ENCODE measurements at places on chromosomes 2 and 18.
A peak's percentile ranks its signal among the peaks of the same experiment; 100 is the strongest.

- H3K27ac ChIP-seq, result no peak overlapping the region
- no peaks in the 10 kb centered on the region for H3K4me1 ChIP-seq
- no peaks in the 10 kb centered on the region for H3K27me3 ChIP-seq
- H3K36me3 ChIP-seq, result no peaks in the 10 kb centered on the region
- DNase-seq, result no peak
- H3K4me3 ChIP-seq, result no peak overlapping the region
These were observed 336.9 kb upstream of the PIK3C3 start for GRCh38 chr18:41618147-41618546.

DNA sequence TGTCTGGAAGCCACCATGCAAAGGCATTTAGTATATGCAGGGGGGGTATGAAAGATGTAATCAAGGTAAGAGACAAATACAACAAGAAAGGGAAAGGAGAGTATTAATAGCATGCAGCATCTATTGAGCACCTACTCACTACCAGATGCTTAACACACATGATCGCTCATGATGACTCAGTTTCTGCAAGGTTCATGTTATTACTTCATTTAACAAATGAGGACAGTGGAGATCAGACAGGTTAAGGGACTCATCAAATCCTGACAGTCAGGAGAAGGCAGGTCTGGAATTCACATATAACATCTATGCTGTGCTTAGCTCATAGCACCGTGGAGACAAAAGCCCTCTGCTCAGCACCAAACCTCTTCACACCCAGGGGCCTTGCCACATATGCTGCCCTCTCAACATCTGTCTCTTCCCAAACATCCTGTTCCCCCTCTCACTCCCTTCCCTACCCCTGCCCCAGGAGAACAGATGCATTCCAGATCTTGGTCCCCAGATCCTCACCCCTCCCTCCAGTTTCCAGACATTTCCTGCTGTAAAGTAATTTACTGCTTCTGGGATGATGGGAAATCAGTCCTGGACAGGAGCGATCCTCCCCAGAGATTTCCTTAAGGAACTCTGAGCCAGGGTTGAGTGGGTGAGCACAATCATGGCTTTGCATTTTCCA, 155.3 kb downstream of the ANTXR1 start:
- H3K27me3 ChIP-seq, result no peaks in the 10 kb centered on the region
- no peak for DNase-seq
- no peak overlapping the region for H3K27ac ChIP-seq
- no peaks in the 10 kb centered on the region for H3K36me3 ChIP-seq
- peaks cover 16% of the 10 kb centered on the region for H3K4me1 ChIP-seq

DNA sequence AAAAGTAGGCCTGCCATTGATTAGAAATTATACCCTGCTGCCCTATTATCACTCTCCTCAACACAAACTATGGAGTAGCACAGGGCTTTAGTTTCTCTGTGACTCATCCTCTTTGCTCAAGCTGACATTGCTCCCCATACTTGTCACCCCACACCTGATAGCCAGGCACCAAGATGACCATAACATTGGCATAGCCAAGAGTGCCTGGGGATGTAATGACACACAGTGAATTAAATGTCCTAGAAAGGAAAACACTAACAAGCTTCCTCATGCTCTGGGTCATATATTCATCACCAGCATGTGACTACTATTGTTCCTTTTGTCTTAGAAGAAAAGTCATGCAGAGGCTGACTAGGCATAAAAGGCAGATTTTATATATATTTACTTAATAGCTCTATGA, 137.8 kb upstream of the RND3 start:
- no peaks in the 10 kb centered on the region for H3K36me3 ChIP-seq
- no peaks in the 10 kb centered on the region for H3K27me3 ChIP-seq
- H3K4me1 ChIP-seq, result peaks cover 9% of the 10 kb centered on the region
- no peak overlapping the region for H3K4me3 ChIP-seq
- H3K27ac ChIP-seq, result no peak overlapping the region

- no peak for DNase-seq
- H3K4me1 ChIP-seq, result no peaks in the 10 kb centered on the region
- no peak overlapping the region for H3K4me3 ChIP-seq
- H3K27ac ChIP-seq, result no peak overlapping the region
- no peaks in the 10 kb centered on the region for H3K27me3 ChIP-seq
- peaks cover 7% of the 10 kb centered on the region for H3K36me3 ChIP-seq
These were observed 11.7 kb downstream of the YIPF4 start for GRCh38 chr2:32289165-32289999.

- DNase-seq, result no peak
- no peaks in the 10 kb centered on the region for H3K36me3 ChIP-seq
- H3K4me3 ChIP-seq, result no peak overlapping the region
- H3K27me3 ChIP-seq, result no peaks in the 10 kb centered on the region
- H3K4me1 ChIP-seq, result peaks cover 4% of the 10 kb centered on the region
These were observed 167.3 kb upstream of the ALKAL2 start for GRCh38 chr2:455015-455705.

DNA sequence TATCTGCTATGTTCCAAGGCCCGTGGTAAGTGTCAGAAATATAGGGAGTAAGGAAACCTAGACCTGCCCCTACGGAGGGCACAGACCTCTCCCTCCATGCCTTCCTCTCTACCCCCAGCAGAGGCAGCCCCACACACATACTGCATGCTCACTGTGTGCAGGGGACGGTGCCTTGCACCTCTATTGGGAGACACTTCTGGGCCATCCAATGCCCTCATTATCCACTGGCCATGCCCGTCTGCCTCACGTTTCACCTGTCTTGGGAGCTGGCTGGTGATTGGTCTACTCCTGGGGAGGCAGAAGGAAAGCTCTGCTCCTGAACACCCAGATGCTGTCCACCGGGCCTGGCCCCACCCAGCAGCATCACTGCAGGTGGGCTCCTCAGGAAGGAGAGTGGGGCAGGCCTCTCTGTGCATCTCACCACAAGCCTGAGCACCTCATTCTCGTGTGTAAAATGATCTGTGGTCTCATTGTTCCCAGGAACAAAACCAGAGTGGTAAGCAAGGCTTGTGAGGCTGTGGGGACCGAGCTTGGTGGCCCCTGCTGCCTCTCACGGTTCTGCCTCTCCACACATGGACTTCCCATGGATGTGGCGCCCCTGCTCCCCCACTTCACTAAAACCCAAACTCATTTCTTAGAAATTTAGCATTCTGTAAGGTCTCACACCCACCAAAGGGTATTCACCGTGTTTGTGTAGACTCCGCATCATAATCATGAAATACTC, 312.5 kb upstream of the HS6ST1 start:
- H3K27ac ChIP-seq, result no peak overlapping the region
- no peak for DNase-seq
- H3K27me3 ChIP-seq, result no peaks in the 10 kb centered on the region
- no peak overlapping the region for H3K4me3 ChIP-seq

DNA sequence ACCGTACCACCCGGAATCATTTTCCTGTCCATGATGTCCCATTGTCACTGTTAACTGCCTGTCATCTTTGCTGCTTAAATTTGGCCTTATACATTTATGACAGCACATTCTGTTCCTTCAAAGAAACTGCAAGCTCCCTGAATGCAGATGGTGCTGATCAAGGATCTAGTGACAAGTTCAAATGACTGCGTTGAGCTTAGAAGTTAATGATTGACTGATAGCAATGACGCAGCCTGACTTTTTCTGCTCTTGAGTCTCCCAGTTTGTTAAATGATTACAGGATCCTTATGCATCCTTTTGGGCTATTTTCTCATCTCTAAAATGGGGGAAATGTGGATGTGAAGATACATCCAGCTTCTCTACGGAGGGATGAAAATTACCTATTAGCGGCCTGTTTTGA, 159.0 kb downstream of the DCC start:
- DNase-seq, result no peak
- no peaks in the 10 kb centered on the region for H3K4me1 ChIP-seq
- no peaks in the 10 kb centered on the region for H3K27me3 ChIP-seq
- no peaks in the 10 kb centered on the region for H3K36me3 ChIP-seq
- no peak overlapping the region for H3K27ac ChIP-seq

DNA sequence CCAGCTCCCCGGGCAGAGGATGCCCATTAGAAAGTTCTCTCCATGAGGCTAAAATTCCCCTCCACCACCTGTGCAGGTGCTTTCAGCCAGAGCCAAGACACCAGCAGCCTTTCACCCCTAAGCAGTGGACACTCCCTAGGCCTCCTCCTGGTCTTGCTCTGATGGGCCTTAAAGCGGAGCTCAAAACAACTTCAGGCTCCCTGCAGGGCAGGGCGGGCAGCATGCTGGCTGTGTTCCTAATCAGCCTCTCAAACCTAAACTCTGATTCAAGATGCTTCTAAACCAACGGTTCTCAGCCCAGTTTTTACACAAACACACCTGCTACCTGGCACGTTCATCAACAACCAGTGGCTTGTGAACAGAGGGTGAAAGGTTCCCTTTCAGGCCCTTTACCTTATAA, 254.4 kb downstream of the TWIST2 start:
- DNase-seq, result no peak
- H3K27ac ChIP-seq, result no peak overlapping the region
- no peak overlapping the region for H3K4me3 ChIP-seq
- no peaks in the 10 kb centered on the region for H3K4me1 ChIP-seq
- H3K36me3 ChIP-seq, result no peaks in the 10 kb centered on the region
- no peaks in the 10 kb centered on the region for H3K27me3 ChIP-seq

GRCh38 chr2:104050656-104051242, 803.2 kb upstream of the POU3F3 start:
- no peaks in the 10 kb centered on the region for H3K4me1 ChIP-seq
- H3K27me3 ChIP-seq, result no peaks in the 10 kb centered on the region
- DNase-seq, result no peak
- H3K27ac ChIP-seq, result no peak overlapping the region

DNA sequence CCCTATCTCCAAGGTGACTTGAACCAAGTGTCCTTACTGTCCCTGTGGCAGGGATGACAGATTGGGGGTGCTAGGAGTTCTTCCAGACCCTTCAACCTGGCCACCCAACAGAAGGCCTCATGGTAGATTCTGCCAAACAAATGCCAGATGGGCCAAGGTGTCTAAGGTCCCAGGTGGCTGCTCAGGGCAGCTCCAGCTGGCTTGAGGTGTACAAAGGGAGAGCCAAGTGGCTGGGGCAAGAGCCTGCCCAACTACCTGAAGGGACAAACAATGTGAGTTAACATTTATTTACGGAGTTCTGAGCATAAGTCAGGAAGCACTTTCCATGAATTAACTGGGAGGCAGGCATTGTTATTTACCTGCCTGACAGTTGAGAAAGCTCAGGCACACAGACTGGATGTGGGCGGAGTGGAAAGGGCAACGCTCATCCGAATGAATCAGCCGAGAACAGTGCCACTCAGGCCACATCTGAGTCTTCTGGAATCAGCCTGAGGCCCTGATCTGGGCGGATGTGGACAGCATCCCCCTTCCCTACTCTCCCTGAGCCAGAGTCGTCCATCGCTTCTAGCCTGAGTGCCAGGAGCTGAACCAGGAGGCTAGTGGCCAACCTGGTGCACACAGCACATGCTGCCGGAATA, 4.4 kb upstream of the KCNIP3 start:
- no peaks in the 10 kb centered on the region for H3K27me3 ChIP-seq
- no peaks in the 10 kb centered on the region for H3K4me1 ChIP-seq
- H3K36me3 ChIP-seq, result no peaks in the 10 kb centered on the region
- H3K27ac ChIP-seq, result no peak overlapping the region
- no peak for DNase-seq
- no peak overlapping the region for H3K4me3 ChIP-seq

DNA sequence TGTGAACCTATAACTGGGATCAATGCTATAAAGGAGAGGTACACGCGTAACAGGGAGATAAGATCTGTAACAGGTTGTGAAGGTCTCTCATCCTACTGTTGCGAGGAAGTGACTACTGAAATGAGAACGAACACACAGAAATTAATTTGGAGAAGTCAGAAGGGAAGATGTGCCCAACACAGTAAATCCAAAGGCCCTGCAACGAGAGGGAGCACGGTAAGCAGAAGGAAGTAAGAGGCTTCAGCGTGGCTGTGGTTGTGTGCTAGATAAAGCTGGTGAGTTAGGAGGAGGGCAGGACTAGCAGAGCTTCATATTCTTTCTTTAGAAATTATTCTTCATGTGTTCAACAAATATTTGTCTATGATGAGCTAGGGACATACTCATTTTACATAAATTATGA, 2.5 kb upstream of the ATG16L1 start:
- H3K4me3 ChIP-seq, result no peak overlapping the region
- H3K36me3 ChIP-seq, result no peaks in the 10 kb centered on the region
- H3K27me3 ChIP-seq, result no peaks in the 10 kb centered on the region
- H3K27ac ChIP-seq, result no peak overlapping the region
- peak; percentile 38 for DNase-seq

- H3K27ac ChIP-seq, result no peak overlapping the region
- H3K27me3 ChIP-seq, result no peaks in the 10 kb centered on the region
- no peaks in the 10 kb centered on the region for H3K36me3 ChIP-seq
- peak; percentile 30 for DNase-seq
These were observed 15.2 kb downstream of the FBXO41 start for GRCh38 chr2:73268830-73269685.

DNA sequence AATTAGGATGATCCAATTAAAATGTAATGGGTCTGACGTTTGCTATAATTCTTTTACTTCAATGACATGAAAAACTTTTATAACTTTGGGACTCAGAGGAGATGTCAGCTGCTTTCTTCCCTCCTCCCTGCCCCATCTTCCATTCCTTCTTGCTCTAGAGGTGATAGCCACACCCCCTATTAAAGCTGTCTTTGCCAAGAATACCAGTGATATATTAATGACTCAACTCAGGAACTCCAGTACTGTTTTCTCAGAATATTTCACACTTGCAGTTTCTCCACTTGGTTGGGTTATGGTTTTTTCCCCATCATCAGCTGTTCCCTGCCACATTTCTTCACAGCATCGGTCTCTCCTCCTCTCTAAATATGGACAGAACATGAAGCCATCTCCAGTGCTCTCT, 184.0 kb downstream of the KCNE4 start:
- H3K4me1 ChIP-seq, result no peaks in the 10 kb centered on the region
- H3K4me3 ChIP-seq, result no peak overlapping the region
- no peak overlapping the region for H3K27ac ChIP-seq
- no peaks in the 10 kb centered on the region for H3K27me3 ChIP-seq

GRCh38 chr2:127632592-127633489, 13.1 kb upstream of the GPR17 start:
- H3K27ac ChIP-seq, result no peak overlapping the region
- no peaks in the 10 kb centered on the region for H3K27me3 ChIP-seq
- peaks cover 15% of the 10 kb centered on the region for H3K4me1 ChIP-seq

Measured in common myeloid progenitor, CD34-positive (primary cell).